CD4-positive, alpha-beta T cell treated with Interleukin-2 at 100 ng/mL for 4 hours (primary cell): ENCODE measurements at places on chromosomes 6 and 20.
A peak's percentile ranks its signal among the peaks of the same experiment; 100 is the strongest.

- DNase-seq: no peak
These were observed 375.2 kb upstream of the AGPAT4 start for GRCh38 chr6:161649068-161649467.

- DNase-seq: no peak
These were observed 26.3 kb upstream of the TRAF3IP2 start for GRCh38 chr6:111631903-111632460.

GRCh38 chr6:125354649-125355048 is 52.9 kb upstream of the HDDC2 start:
- DNase-seq: no peak

GRCh38 chr6:11772109-11772825 is 6.3 kb downstream of the ADTRP start:
- DNase-seq: no peak

GRCh38 chr6:148836751-148837150 is 89.9 kb downstream of the UST start:
- DNase-seq: no peak

DNA sequence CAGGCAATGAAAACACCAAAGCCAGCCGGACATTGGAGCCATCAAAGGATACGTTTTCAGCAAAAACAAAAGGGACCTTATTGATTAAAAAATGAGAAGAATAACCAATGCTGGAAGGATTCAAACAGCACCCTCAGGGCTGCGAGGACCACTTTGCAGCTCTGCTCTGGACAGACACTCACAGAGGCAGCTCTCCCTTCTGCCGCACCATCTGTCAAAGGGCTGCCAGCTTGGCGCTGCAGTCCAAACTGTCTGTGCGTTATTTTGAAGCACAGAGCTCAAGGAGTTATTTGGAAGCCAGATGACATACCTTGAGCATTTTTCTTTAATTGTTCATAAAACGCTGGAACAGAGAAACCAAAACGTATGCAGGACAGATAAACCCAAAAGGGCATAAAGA is 85.2 kb downstream of the KIF16B start:
- DNase-seq: no peak

- no peak for DNase-seq
These were observed 115.7 kb downstream of the MBOAT1 start for GRCh38 chr6:20096536-20096935.

GRCh38 chr6:43455531-43456428 is at the start of gene DLK2:
TSS of gene DLK2 (minus strand) at chr6:43455548. CDS start at chr6:43454825, 723 bp downstream.
- DNase-seq: peak; percentile 57

DNA sequence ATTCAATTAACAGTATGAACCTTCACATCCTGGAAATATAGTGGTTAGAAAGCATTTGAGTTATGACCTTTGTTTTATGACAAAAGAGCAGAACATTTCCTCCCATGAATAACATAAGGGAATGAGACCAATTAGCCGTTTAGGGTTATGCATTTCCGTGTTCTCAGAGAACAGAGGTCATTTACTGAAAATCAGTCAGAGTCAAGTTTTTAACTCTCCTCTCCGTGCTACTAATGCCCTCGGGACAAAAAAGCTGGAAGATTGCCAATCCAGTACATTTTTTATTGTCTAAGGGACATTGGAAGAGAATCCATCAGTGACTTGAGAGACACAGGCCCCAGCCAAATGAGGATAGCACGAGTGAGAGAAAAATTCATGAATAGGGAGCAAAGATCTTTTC is 632.7 kb downstream of the RFPL4B start:
- no peak for DNase-seq

GRCh38 chr20:36454698-36455427 is 86.5 kb upstream of the MYL9 start:
- DNase-seq: no peak

GRCh38 chr6:134719911-134720310 is 230.0 kb downstream of the ALDH8A1 start:
- no peak for DNase-seq

- DNase-seq: no peak
These were observed 669.5 kb upstream of the EPHA7 start for GRCh38 chr6:94088870-94089269.

- DNase-seq: no peak
These were observed 1.7 kb downstream of the JAG1 start for GRCh38 chr20:10671919-10672623.

GRCh38 chr20:5504061-5504739 is 187.4 kb upstream of the PROKR2 start:
- no peak for DNase-seq

DNA sequence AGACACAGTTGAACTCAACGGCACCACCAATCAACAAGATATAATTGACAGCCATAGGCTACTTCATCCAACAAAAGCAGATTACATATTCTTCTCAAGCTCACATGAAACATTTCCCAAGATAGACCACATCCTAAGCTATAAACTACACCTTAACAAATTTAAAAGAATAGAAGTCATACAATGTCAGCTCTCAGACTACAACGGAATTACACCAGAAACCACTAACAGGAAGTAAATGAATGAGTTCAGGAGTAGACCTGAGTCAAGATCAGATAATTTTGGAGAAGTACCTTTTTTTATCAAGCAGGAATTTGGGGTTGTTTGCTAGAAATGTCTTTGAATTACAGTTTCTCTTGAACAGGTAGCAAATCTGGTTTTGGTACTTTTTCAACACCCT is 237.8 kb downstream of the TBX18 start:
- DNase-seq: no peak

DNA sequence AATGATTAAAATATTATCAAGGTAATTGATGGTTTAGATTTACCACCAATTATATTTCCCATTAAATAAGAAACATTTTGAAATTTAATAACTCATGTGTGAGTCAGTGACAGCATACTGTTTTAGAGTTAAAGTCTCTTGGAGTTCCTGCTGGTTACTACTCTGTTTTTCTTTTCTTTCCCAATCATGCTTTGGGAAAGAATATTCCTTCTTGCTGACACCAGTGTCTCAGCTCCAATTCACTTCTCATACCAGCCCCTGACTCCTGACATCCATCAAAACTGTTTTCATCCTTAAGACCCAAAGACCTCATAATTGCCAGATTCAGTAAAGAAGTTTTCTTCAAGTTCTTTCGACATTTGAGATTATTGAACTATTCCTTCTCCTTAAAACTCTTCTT is 50.3 kb downstream of the AIG1 start:
- DNase-seq: no peak

DNA sequence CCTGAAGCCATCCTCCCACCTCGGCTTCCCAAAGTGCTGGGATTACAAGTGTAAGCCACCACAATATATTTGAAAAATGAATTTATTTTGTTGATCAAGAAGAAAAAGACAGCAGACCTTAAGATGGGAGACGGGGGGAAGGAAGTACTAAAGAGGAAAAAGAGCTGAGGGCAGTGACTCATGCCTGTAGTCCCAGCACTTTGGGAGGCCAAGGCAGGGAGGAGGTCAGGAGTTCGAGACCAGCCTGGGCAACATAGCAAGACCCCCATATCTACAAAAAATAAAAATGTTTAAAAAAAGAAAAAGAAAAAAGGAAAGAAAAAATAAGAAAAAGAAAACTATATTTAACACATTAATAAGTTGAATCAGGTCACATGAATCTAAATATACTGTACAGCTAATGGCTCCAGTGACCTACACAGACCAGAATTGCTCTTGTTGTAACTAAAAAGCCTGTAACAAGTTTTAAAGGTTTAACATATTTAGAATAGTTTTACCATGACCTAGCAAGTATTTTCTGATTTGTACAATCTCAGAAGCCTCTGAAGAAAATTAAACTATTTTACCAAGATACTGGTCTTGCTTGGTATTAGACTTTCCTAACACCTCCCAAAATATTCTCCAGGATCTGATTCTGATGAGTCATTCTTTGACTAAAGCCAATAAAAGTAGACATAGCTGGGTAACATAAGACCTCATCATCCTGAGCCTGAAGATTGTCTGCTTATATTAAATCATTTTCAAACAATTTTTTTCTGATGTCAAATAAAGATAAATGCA is 4.3 kb upstream of the AKIRIN2 start:
- DNase-seq: no peak

- DNase-seq: no peak
These were observed 349.4 kb upstream of the MAP3K7 start for GRCh38 chr6:90936286-90936685.

GRCh38 chr20:62677678-62678077 is 31.0 kb upstream of the NTSR1 start:
- DNase-seq: no peak

DNA sequence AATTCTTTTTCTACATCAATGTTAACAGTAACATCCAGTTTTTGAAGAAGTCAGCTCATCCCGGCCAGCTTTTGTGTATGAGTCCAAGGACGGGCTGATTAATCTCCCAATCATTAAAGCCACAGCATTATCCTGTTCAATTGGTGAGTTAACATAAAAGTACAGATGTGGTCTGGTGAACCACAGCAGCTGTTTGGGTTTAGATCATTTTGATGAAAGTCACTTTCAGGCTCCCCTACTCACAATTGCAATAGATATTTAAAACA is 69.0 kb upstream of the NFATC2 start:
- no peak for DNase-seq

GRCh38 chr20:3247638-3248037 is 8.6 kb upstream of the SLC4A11 start:
- no peak for DNase-seq

GRCh38 chr6:11209906-11210305 is 22.6 kb downstream of the NEDD9 start:
- no peak for DNase-seq

DNA sequence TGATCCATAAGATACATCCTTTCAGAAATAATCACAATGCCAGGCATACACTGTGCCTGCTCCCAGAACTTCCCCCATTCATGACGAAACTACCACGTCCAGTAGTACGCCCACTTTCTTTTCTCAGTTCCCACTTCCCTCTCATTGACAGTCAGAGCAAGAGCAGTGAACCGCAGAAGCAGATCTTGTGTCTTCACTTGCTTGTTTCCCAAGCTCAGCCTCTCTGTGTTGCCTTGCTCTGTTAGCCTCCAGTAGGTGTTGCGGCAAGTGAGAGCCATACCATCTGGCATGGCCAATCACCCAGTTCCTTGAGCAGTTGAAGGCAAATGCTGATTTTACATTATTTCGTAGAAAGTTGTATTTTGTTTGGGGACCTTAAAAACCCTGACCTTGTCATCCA is 11.7 kb downstream of the UST start:
- DNase-seq: peak; percentile 40

- DNase-seq: peak; percentile 41
These were observed 706 bp upstream of the SNX14 start for GRCh38 chr6:85594197-85594930.

DNA sequence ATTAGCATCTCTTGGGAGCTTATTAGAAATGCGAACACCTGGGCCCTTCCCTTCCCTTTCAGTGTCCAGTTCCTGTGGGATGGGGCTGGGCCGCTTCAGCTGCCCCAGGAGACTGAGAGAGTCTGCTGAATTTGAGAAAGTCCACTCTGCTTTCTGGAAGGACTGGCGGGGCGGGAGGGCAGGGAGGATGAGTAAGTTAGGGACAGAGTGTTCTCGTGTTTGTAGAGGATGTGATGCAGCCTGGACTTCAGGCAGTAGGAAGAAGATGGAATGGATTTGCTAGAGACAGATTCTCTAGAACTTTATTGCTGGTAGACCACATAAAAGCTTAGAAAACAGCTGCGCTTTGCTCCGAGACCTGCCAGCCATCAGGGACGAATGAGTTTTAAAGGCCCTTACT is 1.1 kb upstream of the TULP4 start:
- no peak for DNase-seq

DNA sequence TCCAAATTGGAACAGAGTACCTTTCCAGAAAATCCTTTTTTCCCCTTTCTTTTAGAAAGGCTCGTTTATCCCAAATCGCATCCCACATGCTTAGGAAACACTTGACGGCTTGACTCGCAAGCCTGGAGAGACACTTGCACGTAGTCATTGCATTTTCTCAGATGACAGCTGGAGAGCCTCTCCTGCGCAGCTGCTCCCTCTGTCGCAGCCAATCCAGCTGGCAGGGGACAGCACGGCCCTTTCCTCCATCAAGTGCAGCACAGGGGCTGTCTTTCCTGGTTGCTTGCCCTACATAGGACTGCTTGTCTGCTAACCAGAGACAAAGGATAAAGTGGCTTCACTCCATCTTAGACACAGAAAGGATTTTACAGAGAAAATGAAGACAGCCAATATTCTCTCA is 77.6 kb upstream of the RGS17 start:
- DNase-seq: no peak

GRCh38 chr6:93970684-93971083 is 551.3 kb upstream of the EPHA7 start:
- DNase-seq: no peak

DNA sequence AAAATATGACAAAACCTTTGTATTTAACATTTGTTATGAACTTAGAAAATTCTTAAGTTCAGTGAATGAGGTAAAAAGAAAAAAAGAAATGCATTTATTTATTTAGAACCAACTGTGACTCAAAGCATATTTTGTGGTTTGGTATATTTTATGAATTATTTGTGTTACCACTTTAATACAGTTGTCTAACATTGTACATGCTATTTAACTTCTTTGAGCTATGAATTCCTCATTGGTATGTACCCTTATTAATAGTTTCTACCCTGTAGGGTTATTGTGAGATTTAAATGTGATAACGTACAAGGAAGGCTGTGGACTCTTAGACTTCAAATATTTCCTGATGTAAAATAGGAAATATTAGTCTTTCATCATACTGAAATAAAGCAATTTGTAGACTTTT is 162.6 kb downstream of the MMUT start:
- DNase-seq: no peak

- DNase-seq: no peak
These were observed 141.0 kb downstream of the HACE1 start for GRCh38 chr6:104718672-104719071.

- no peak for DNase-seq
These were observed 122.7 kb upstream of the RIPOR2 start for GRCh38 chr6:25058441-25058840.

DNA sequence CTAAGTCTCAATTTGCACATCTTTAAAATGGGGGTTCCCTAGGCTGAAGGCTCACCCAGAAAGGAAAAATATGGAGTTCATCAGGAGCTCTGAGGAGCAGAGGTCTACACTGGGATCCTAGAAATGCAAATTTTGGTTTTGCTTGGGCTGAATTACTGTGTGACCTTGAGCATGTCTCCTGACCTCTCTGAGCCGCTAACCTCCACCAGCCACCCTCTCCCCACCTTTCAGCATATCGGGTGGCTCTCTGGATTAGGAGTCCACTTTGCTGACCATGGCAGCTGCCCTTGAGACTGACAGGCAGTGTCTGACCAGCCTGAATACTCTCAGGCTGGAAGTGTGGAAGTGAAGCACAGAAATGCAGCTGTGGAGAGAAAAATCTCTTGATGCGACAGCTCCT is 165.9 kb upstream of the LRFN2 start:
- no peak for DNase-seq

DNA sequence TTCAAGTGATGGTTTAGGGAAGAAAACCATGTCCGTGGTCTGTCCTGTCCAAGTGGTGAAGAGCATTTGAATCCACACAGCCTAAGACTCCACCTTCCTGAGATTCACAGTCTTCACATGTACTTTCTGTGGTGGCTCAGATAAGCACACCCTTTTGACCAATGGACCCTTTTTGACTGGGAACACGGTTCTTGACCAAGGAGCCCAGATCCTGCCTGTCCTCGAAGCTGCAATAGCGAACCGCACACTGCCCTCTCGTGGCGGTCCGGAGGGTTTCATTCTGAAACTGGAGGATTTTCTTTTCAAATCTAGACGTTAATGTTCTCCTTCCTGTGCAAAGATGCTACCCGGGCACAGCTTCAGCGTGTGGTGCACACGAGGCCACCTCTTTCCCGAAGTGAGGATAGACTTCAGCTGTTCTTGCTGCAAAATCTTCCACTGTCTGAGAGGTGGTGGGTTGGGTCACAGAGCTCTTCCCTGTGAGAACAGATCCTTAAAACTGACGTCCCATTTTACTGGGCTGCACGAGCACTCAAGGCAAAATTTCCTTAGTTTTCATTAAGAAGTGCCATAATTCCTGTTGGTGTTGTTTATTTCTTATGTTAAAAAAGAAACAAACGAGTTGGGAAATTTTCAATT is 90.5 kb downstream of the SYNJ2 start:
- DNase-seq: peak; percentile 67
